ENCODE measurements at places on chromosomes 16 and 17.

- DNase-seq, result peak; percentile 25
Measured at GRCh38 chr16:74999609-75000480, 1.0 kb downstream of the ZNRF1 start.

DNA sequence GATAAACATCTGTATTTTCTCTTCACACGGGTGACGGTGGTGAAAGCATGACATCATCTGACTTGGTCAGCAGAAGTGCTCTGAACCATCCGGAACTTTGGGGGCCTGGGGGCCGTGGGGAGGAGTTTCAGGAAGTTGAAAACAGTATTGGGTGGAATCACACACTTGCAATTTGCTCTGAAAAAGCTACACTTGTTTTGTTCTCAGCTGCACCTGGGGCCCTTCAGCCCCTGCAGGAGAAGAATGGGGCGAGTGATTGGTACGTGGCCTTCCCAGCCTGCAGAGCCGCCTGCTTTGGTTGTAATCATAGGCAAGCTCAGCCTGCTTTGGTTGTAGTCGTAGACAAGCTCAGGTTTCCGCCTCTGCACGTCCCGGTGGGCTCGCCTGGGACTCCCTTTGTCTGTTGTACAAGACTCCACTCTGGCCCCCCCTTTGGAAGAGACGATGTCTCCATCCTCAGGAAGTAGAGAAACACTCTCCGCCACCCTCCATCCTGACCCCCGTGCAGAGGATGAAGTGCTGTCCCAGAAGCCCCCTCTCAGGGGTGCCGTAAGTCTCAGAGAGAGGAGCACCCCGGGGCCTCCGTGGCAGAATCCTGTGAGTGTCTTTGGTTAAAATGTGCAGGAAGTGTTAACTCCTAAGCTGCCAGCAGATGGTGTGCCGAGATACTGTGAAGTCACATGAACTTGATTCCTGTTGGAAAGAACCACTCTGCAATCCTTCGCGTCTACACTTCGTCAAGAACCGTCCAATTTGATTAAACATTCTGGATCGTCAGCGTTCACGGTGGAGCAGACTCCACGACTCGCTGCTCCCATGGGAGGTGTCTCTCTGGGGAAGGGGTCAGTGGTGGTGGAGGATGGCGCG is 5.4 kb downstream of the BANP start:
- DNase-seq, result peak; percentile 84

GRCh38 chr17:76710863-76711611 is at the start of gene MXRA7:
TSS of gene MXRA7 (minus strand) at chr17:76710965. CDS start at chr17:76710946, 19 bp downstream.
- DNase-seq, result peak; percentile 19

DNA sequence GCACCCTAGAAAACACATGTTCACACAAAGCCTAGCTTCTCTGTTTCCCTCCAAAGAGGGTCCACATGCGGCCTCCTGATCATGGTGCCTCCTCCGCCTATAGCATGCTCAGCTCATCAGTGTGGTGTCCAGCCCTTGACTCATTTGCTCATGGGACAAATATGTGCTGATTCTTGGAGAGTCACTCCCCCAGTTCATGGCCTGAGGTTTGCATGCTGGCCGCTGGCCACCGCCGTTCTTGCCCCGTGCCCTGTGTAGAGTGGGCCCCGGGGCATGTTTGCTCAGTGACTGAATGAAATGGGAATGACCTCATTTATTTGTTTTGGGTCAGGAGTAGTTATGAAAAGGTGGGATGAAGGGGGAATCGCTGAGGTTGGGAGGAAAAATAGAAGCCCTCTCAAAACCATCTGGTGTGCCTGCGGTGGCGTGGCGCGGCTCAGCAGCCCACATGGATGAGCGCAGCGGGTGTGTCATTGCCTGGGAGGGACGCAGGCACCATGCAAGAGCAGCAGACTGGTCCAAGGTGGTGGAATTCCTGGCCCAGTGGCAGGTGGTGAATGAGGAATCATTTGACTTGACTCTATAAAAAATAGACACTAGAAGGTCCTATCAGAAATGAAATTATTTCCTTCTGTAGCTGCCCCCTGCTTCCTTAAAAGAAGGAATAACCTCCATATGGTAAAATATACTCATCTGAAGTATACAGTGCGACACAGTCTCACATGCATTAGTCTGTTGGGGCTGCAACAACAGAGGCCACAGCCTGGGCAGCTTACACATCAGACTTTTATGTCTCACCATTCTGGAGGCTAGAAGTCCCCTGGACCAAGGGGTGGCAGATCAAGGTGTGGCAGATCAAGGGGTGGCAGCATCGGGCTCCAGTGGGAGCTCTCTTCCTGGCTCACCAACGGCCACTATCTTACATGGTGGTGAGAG is 31.7 kb downstream of the CRISPLD2 start:
- DNase-seq, result no peak

DNA sequence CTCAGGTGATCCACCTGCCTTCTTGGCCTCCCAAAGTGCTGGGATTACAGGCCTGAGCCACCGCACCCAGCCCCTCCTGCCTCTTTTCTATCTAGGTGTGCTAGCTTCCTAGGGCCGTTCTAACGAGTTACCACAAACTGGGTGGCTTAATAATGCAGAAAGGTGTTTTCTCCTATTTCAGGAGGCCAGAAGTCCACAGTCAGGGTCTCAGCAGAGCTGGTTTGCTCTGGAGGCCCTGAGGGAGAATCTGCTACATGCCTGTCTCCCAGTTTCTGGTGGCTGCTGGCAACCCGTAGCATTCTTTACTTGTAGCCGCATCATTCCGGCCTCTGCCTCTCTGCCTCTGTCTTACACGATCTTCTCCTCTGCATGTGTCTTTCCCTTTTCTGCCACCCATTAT is 89.2 kb downstream of the NTN1 start:
- DNase-seq, result no peak

DNA sequence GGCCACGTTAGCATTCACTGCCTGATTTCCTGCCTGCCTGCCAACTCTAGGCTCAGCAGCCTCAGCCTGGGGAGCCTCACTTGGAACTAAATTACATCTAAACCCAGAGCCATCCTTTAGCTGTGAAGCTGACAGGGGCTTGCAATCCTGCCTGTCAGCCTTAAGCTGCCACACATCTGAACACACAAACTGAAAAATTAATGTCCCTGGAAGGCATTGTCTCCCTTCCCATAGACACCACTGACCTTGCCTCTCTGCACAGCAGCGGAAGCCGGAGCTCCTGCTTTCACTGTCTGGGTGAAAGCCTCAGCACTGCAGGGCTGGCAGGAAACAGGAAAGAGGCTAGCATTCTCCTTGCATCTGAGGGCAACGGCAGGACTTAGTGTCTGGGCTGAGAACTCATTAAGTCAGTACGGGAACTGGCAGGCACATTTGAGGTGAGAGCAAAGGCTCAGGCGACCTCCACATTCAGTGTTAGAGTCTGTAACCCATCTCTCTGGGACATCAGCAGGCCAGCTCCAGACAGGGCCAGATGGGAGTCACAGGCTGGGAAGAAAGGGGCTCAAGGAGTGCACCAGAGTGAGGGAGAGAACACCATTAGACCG is 452.4 kb upstream of the C16orf82 start:
- DNase-seq, result no peak

GRCh38 chr16:30585022-30585399 is 486 bp downstream of the ZNF785 start:
- DNase-seq, result no peak

- no peak for DNase-seq
Measured at GRCh38 chr17:32903774-32904673, 23.9 kb upstream of the TMEM98 start.

- peak; percentile 33 for DNase-seq
Measured at GRCh38 chr17:57902800-57903759, 52.1 kb downstream of the CUEDC1 start.

DNA sequence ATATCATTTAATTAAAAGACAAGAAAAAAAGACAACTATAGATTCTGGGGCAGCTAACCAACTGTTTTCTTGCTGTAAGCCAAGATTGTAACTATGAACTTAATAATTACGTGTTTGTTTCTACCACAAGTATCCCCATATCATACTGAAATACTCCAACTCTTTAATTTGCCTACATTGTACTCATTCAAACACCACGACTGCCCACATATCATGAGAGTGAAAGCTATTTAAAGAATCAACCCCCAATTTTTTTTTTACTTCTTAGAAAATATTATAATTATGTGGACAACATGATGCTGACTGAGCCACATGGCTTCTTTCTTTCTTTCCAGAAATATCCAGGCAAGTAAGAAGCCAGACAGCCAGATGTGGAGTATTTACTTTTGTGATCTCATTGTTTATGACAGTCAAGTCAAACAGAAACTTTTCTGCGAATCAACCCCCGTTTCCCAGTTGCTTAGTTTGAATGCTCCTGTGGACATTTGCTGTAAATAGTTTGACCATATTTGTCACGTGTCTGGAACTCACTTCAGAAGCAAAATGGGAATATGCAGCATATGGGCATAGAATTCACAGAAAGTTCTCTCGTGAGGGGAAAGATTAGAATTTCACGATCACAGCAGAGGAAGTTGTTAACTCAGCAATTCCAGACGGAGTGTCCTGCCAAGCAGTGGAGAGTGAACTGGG is 126.8 kb upstream of the PSMD7 start:
- no peak for DNase-seq

GRCh38 chr16:64278196-64278595 is 843.7 kb downstream of the CDH11 start:
- no peak for DNase-seq

- DNase-seq, result no peak
Measured at GRCh38 chr16:66150698-66151482, 215.6 kb upstream of the CDH5 start.

DNA sequence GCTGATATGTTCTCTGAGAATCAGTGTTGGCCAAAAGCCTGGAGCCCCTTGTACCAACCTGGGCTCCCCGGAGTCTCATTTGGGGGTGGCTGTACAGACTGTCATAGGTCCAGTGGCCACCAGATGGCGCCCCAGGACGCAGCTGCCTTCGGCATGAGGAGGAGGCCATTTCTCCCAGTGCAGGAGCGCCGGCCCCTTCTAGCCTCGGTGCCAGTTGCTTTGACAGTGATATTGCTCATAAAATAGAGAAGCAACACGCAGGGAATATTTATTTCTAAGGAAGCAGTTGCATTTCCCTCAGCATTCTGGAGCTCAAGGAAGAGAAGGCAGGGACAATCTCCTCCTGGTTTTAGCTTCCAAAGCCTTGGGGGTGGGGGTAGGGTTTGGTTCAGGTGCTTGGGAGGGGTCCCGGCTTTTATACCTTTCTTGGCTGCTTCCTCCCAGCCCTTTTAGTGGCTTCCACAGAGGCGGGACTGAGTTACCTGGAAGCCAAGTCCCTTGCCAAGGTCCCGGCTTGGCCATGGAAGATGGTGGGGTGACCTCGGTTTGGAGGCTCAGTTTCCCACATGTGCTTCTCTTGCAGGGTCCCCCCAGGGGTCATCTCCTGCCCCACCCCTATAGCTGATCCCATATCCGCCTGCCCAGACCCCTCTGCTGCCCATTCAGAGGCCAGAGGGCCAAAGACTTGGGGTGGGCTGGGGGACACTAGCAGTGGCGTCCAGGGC is 117.8 kb upstream of the CDC42EP4 start:
- DNase-seq, result peak; percentile 66

DNA sequence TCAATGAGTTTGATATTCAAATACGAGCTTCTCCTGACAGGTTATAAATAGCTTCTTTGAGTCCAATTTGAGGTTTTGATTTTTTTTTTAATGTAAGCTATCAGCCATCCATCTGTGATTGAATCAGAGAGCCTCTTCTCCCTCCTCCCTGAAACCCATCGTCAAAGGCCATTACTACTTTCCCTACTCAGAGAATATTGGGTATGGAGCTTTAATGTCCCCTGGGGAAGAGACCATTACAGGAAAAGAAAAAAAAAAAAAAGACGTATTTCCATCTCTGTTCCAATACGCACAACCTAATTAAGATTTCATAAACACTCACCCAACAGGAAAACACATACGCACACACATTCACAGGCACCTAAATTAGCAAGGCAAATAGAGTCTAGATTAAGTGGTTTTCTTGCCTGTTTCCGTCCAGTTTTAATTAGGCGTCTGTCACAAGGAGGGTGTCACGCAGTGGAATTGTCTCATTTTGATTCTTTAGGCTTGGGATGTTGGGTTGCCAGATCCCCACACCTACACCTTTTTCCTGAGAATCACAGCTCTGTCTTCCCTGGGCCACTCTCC is 194.3 kb upstream of the RPL38 start:
- DNase-seq, result no peak

GRCh38 chr16:86630471-86630870 is 52.1 kb downstream of the FOXL1 start:
- no peak for DNase-seq

- no peak for DNase-seq
Measured at GRCh38 chr16:81545470-81546250, 101.1 kb downstream of the CMIP start.

GRCh38 chr16:62261760-62262159 is 225.5 kb upstream of the CDH8 start:
- DNase-seq, result no peak

GRCh38 chr17:59756236-59756818 is 48.9 kb downstream of the VMP1 start:
- no peak for DNase-seq

- DNase-seq, result no peak
Measured at GRCh38 chr17:55830699-55831471, 80.0 kb downstream of the PCTP start.

DNA sequence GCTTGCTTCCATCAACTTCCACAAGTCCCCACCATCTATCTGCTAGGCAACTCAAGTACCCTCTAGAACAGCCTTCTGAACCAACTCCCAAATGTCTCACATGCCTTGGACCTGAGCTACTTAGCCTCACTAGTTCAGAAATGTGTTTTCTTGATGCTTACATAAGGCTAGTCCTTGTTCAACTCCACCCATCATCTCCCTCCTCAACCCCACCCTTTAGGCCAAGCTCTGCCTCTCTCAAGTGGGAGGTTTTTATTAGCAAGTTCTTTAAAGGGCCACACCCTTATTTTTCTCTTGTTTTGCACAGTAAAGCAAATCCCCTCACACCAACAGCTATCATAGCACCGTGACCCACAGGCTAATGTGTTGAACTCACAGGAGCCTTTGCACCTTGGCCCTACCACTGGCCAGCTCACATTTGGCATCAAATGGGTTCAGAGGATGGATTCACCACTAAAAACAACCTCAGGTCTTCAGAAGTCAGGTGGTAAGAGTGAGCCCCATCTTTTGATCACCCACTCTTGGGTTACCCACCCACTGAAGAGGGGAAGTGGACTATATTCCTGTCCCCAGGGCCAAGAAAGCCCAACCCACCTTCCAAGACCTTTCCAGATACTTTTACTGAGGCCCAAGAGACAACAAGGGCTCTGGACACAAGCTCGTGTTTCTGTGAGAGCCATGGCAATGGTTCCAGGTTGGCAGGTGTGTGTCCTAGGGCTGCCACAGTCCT is 12.2 kb downstream of the PIK3R5 start:
- DNase-seq, result no peak

GRCh38 chr17:41394254-41394996 is 3.0 kb downstream of the KRT31 start:
- no peak for DNase-seq

- no peak for DNase-seq
Measured at GRCh38 chr16:85934210-85934609, 35.2 kb downstream of the IRF8 start.

DNA sequence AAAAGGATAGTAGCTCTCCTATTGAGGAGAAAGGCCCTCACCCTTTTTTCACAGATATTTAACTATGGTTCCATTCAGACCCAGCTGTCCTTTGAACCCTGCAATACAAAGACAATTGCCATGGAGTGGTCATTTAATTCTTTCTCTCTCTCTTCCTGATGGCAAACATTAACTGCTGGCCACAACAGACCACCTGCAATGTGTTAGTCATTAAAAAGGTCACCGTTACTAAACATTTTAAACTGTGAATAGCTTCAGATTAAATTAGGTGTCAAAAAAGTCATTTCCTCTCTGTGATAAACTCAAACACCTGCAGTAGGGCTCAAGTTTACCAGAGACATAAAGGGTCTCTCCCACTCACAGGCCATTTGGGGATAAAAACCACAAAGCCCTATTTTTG is 697.2 kb downstream of the TOX3 start:
- DNase-seq, result no peak
